Activated T-helper 2 cell treated with anti-CD3 and anti-CD28 coated beads, Interferon-gamma antibody, Interleukin-2, Interleukin-4, amounts not matched to agents 10 μg/mL and 5 μg/mL and 100 μg/mL, durations not matched to agents 14 hours and 24 hours and 36 hours (primary cell): ENCODE measurements at places on chromosomes 16 and 17.

- DNase-seq, result no peak
Measured at GRCh38 chr17:68061512-68062313, 26.2 kb downstream of the KPNA2 start.

GRCh38 chr16:72848759-72849664 is 198.9 kb downstream of the ZFHX3 start:
- DNase-seq, result no peak

GRCh38 chr17:883586-883962 is 96.0 kb downstream of the NXN start:
- DNase-seq, result no peak

- no peak for DNase-seq
Measured at GRCh38 chr17:68950725-68951124, 4.5 kb downstream of the ABCA8 start.

GRCh38 chr16:6864671-6865070 is 468.0 kb upstream of the RBFOX1 start:
- DNase-seq, result no peak

DNA sequence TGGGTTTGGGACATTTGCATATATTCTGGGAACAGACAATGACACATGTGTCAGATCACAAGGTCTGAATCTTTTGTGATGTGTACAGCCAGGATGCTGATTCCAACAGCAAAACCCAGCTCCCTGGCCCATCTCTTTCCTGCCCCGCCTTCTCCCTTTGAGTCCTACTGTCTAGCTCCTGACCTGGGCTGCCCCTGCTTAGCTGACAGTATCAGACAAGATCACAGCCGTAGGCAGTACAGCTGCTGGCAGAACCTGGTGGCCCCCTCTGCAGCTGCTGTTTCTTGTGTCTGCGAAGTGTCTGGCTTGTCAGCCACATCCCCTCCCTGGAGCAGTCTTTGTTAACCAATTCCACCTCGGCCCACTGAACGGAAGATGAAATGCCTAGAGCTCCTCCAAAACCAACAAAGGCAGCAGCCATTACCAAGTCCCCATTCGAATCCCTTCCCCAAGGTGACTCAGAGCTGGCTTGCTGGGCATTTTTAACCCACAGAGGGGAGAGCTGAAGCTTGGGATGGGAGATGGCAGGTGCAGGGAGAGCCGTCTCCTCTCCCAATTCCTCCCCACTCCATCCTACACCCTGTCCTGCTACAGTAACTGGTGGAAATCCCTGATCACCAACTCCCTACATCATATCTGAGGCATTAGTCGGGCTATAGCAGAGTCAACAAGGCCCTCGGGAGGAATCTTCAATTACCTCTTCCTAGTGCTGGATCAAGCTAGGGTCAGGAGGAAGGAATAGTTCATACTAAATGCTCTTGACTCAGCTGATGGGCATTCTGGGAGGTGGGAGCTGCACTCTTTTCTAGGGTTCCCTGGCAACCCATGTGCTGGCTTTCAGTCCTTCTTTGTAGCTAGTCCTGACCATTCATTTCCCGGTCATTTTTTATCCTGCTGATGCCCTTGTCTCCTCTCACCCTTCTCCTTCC is 5.8 kb downstream of the PIPOX start:
- DNase-seq, result no peak

DNA sequence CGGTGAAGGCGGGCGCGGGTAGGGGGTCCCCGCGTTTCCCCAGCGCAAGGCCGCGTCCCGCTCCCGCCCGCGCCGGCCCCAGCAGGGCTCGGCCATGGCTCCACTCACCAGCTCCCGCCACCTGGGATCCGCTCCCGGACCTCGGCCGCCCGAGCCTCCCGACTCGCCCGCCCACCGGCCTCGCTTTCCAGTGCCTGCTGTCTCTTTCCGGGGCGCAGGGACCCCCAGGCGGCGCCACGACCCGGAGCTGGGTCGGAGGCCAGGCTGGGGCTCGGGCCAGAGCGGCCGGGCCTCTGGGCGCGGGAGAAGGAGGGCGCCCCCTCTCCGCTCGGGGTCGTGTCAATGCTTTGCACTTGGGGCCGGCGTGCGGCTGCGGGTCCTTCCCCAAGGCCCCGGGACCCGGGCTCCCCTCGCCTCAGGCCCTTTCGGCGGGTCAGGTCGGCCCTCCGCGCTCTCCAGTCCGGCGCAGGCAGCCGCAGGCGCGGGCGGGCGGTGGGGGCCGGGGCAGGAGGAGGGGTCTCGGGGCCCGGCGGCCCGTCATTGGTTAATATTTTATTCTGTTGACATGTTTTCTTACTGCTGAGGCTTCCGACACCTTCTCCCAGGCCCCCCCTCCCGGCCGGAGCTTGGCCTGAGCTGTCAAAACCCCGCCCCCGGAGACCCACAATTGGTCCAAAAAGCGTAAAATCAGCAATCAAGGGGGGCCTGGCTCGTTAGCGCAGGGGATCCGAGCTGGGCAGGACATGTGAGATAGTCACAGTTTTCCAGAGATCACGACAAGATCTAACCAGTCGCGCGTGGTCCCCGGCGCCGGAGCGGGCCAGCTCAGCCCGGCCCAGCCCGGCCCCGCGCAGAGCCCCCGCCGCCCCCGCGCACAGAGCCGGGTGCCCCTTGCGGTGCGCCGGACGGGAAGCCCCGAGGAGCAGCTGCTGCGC is at the start of gene TBX2:
Gene TBX2, plus strand, starts transcription at position 713 of the 935 bp plus-strand sequence. CDS start 334 bp downstream, outside the sequence.
- DNase-seq, result no peak

GRCh38 chr17:2250140-2251095 is 53.2 kb downstream of the SMG6 start:
- no peak for DNase-seq

GRCh38 chr17:74987909-74988711 is 678 bp downstream of the CDR2L start:
- no peak for DNase-seq

GRCh38 chr17:17738901-17739300 is 57.6 kb downstream of the RAI1 start:
- no peak for DNase-seq

DNA sequence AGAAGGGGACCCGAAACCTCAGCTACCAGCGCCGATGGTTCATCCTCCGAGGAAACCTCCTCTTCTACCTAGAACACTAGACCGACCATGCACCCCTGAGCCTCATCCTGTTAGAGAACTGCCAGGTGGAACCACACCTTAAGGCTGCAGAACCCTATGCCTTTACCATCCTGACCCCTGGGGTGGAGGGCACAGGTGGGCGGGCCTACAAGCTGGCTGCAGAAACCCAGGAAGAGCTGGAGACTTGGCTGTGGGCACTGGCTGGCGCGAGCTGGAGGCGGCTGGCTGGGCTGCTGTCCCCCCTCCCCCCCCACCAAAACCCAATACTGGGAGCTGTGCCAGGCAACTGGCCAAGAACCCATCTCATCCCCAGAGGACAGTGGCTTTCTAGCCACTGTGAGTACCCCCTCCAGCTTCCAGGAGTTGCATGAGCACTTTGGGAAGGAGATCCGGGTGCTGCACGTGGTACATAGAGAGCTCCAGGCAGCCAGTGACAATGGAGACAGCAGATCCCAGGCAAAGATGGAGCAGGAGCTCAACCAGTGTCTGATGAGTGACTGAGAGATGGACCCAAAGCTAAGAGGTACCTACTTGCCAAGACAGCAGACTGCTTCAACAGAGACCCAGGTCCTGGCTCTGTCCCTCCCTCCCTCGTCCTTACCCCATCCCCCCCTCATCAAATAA is 1.4 kb upstream of the CD2BP2 start:
- DNase-seq, result no peak

- DNase-seq, result no peak
Measured at GRCh38 chr17:79684132-79684985, 46.4 kb upstream of the ENPP7 start.

DNA sequence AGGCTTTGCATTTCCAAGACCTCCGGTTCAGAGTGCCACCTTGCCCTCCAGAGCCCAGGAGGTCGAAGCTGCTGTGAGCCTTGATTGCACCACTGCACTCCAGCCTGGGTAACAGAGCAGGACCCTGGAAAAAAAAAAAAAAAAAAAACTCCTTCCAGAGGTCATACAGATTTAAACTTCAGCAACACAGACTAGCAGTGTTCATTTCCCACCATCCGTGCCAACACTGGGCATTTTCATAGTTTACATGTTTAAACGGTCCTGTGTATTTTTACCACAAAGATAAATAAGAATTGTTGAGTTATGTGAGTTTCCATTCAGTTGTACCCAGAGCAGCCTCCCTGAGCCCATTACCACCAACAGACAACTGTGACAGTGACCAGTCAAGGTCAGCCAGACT is 50.4 kb downstream of the ZDHHC7 start:
- no peak for DNase-seq

- peak; percentile 22 for DNase-seq
Measured at GRCh38 chr16:57128771-57129389, 36.5 kb downstream of the CPNE2 start.

DNA sequence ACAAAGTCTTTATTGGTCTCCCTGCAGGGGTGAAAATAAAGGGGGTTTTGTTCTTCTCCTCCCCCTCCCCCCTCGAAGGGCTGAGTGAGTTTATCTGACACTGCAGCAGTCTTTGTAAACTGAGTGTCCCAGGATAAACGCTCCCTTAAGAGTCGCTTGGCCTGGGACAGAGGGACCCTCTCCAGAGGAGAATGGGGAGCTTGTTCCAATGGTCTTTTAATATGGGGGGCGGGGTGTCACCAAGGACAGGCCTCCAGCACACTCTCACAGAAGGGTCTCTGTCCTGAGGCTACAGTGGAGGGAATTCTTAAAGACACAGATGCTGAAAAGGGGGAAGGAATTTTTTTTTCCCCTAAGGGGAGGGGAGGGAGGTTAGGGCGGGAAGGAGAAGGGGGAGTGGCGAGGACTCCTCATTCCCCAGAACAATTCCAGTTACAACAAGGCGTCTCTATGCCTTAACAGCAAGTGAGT is 455.5 kb downstream of the SOX9 start:
- no peak for DNase-seq

GRCh38 chr16:84247844-84248243 is 8.0 kb upstream of the KCNG4 start:
- DNase-seq, result no peak

DNA sequence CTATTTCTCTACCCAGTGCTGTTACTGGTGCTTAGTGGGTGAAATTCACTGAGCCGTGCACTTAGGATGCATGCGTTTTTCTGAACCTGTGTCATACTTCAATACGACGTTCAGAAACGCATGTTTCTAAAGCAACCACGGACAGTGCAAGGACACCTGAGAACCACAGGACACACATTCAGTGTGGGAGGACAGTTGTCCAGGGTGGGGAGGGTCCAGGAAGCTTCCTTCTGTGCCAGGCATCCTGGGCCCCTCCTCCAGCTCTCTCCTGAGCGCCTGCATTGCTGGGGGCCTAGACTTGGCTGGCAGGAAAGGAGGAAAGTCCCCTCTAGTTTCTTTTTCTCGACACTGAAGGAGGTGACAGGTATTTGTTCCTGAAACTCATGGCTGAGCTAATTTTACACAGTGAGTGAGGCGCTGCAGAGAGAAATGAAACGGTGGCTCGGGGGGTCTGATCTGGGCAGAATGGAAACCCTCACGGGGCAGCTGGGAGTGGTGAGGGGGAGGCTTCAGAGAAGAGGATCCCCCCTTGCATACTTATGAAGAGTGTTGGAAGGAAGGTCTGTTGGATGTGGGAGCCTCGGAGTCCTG is 89.9 kb downstream of the IRF8 start:
- no peak for DNase-seq

- no peak for DNase-seq
Measured at GRCh38 chr16:314795-315299, 31.9 kb downstream of the PDIA2 start.

DNA sequence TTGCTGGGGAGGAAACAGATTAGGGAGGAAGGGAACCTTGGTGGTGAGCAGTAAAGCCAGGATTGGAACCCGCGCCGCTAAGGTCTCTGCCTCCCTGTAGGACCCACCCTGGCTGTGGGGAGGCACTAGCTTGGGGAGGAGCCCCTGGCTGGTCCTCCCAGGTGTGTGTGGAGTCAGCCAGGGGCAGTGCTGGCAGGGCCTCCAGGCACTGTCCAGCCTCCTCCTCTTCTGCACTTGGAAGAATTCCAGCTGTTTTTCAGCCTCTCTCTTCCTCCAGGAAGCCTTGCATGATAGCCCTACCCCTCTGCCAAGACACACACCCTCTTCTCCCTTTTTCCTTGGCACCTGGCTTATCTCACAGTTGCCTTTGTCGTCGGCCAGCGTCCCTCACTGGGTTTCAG is 34.8 kb downstream of the TMEM235 start:
- DNase-seq, result no peak

DNA sequence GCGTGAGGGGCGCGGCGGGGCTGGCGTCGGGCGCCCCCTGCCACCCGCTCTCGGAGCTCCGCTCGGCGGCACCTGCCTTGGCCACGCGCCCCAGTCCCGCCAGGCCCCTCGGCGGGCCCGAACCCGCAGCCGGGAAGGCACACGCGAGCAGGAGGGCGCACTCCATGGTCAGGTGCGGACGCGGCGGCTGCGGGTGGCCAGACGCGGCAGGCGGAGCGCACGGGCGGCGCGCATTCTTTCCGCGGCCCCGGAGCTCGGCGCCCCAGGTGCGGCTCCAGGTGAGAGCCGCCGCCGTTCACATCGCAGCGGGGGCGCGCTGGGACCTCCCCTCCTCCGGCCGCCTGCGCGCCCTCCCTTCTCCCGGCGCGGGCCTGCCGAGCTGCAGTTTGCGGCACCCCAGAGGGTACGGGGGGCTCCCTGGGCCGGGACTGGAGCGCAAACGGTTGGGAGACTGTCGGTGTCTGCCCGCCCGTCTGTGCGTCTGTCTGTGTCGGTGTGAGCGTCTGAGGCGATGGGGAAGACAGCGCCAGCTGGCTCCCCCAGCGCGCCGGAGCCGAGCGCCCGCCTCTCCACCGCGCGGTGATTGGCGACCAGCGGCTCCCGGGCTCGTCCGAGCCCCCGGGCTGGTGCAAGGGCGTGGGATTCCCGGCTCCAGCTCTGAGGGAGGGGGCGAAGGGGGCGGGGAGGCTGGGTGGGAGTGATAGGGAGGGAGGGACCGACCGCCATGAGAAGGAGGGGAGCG is at the start of gene ADAMTS18:
Gene ADAMTS18, minus strand, starts transcription at position 505 of the 742 bp plus-strand sequence. Its CDS starts 339 bp downstream, at position 166.
- DNase-seq, result no peak

DNA sequence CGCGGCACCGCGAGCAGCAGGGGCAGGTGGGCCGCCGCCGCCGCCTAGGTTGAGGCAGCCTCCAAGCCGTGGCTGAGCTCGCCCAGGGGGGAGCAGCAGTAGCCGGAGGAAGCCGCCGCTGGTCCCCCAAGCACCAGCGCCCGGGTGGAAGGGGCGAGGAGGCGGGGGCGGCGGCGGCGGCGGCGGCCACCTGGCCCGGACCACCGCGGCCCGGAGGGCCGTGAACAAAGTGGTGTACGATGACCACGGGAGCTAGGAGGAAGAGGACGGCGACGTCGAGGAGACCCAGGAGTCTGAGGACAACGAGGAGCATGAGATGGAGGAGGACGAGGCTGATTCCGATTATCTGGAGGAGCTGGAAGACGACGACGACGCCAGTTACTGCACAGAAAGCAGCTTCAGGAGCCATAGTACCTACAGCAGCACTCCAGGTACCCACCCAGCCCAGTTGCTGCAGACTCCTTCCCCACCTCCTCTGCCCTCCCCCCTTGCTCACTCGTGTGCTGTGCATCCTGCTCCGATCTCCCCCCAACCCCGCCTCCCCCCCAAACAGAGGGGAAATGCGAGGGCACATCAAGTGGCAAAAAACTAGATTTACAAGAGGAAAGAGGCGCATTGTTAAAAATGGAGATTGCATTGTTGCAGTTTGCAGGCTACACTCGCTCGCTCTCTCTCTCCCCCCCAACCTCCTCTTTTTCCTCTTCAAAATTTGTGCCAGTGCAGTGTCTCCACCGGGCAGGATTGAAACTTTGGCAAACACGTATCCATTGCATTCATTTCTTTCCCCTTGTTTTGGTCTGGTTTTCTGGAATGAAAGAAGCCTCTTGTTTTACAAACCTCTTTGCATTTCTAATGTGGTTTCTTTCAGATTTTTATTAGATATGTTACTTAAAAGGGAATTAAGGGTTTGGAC is 41.8 kb upstream of the AMZ2 start:
- no peak for DNase-seq

- no peak for DNase-seq
Measured at GRCh38 chr17:75561927-75562603, 25.5 kb upstream of the MYO15B start.

GRCh38 chr16:86117756-86118155 is 218.8 kb downstream of the IRF8 start:
- no peak for DNase-seq
